Activated CD4-positive, alpha-beta T cell treated with anti-CD3 and anti-CD28 coated beads, Interleukin-2, amount 50 U/mL, for 24 hours (primary cell): ENCODE measurements at places on chromosomes 1 and 21.
A peak's percentile ranks its signal among the peaks of the same experiment; 100 is the strongest.

GRCh38 chr1:6827079-6827478 lies 41.8 kb downstream of the CAMTA1 start:
- DNase-seq = no peak

DNA sequence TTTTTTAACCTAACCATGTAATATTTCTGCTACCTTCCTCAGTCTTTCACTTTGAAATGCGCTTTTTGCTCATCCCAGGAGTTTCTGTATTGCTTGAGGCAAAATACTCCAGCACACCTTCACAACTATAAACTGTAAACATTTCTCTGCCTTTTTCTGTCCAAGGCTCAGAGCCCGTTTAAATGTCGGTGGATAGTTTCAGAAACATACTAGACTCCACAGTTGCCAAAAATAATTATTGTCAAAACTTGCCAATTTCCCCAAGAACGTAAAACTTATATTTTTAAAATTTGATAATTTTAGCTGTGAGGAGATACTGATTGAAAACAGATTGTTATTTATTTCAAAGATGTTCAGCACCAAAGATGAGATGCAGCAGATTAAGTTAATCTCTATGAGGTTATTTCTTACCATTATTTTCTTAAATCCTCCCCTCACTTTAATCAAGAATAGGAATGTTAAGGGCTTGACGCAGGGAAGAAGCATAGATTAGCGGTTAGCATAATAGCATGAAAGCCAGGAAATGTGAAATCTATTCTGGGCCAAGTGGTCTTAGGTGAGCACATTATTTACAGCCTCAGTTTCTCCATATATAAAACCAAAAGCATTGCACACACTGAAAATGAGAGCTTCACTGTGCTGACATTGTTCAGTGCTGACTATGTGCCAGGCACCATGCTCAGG lies 91.5 kb upstream of the ESRRG start:
- DNase-seq = no peak

DNA sequence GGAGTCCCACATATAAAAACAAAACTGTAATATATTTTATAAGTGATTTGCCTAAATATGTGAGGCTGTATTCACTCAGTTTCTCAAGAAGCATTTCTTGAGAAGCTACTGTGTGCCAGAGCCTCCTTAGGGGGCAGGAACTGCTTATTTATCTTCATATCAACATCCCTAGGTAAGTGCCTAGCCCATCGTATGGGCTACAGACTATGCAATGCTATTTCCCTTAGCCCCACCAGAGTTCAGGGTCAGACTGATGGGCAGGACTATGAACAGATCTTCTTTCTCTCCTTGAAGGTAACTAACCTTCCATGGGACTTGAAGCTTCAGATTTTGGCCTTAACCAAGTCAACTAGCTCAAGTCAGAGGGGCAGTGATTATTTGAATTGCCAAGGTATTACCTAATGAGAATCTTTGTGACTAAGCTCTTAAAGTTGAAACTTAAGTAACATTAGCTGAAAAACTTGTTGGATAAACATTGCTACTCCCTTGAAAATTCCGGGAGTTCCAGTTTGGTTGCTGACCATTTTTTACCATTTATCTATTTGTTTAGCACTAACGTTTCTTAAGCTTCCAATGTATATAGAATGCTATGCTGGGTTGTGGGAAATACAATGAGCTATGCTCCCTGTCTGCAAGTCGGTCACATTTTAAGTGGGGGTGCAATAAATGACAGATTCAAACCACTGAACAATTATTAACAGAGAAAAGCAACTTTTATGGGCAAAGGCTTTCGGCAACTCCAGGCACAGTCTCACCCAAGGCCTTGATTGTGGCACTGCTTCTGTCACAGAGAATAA lies 85.2 kb downstream of the GPR88 start:
- DNase-seq = no peak

DNA sequence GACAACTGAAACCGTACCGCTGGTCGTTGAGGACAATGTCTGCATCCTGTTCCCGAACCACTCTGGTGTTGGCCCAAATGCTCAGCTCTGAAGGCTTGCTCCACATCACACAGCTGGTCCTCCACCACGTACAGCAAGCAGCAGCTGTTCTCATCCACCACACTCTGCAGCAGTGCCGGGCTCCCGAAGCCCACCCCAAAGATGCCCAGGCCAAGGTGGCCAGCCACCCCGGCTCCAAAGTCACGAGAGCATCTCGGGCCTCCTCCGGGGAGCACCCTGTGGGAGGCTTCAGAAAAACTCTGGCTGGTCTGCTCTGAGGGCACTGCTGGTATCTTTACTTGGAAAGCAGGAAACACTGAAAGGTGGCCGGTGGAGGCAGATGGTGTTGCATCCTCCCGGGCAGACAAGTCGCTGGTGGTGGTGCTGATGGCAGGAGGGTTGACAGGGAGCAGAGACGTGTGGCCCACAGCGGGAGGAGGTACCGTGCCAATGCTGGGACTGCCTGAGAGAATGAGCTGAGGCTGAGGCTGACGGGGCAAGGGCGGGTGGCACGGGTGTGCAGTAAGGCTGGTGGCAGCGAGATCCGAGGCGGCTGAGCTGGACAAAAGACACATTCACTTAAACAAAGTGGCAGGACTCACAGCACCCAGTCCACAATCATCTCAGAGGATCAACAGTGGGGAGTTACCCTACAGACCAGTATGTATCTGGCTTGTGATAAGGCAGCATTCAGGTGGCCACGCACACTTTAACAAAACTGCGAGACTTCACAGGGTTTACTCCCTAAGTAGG lies 6.5 kb upstream of the CCDC27 start:
- DNase-seq = no peak

DNA sequence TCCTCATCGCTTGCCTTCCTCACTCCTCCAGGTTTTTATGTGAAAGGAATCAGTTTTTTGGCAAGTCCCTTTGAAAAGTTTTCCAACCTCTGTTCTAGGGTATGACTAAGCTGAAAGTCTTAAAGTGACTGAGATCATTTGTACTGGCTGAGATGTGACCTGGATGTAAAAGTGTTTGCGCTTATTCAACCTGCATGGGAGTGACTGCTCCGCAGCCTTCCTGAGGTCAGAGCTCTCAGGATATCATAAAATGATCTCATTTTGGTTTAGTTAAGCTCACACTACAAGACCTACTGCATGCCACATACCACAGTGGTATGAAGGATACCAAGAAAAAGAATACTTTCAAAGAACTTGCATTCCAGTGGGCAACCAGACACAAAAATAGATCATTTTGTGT lies 29.8 kb upstream of the TADA1 start:
- no peak for DNase-seq

- no peak for DNase-seq
Measured at GRCh38 chr1:110070671-110071242, at the start of gene ALX3. Gene ALX3 (minus strand): TSS chr1:110070672. CDS start chr1:110070612, 60 bp downstream.

- DNase-seq = no peak
Measured at GRCh38 chr1:154583773-154584172, 16.2 kb downstream of the CHRNB2 start.

DNA sequence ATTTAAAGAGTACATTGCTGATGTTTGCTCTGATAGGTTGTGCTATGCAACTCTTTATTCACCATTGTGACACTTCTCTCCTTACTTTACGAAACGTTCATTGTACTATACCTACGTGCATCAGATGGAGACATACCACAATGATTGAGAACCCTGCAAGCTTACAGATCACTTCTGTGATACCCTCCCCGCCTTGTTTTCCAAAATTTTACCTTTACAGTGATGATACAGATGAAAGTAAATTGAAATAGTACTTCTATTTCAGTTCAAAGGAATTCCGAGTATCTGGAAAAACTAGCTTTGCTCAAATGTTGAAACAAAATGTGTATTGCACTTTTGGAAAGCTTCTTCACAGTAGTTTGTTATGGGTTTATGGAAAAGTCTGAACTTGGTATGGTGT lies 3.3 kb downstream of the OR14K1 start:
- DNase-seq = no peak

GRCh38 chr21:34942911-34943310 lies 106.2 kb downstream of the RUNX1 start:
- DNase-seq = no peak

GRCh38 chr1:230905733-230906132 lies 37.4 kb upstream of the C1orf198 start:
- no peak for DNase-seq

DNA sequence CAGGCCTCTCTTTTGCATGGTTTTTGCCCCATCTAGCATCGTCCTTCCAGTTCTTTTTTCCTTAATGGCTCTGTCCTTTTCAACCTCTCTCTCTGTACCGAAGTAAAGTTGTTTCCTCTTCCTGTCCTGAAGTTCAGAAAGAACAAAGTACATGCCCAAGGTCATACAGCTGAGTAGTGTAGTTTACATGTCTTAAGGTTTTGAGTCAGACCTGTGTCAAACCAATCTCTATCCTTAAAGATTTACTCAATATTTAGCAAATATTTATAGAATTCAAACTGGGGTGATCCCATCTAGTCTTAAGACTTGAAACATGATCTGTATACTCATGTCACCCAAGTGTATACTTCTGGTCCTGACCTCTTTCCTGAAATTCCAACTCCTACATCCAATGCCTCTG lies 118.7 kb upstream of the SGIP1 start:
- DNase-seq = no peak

DNA sequence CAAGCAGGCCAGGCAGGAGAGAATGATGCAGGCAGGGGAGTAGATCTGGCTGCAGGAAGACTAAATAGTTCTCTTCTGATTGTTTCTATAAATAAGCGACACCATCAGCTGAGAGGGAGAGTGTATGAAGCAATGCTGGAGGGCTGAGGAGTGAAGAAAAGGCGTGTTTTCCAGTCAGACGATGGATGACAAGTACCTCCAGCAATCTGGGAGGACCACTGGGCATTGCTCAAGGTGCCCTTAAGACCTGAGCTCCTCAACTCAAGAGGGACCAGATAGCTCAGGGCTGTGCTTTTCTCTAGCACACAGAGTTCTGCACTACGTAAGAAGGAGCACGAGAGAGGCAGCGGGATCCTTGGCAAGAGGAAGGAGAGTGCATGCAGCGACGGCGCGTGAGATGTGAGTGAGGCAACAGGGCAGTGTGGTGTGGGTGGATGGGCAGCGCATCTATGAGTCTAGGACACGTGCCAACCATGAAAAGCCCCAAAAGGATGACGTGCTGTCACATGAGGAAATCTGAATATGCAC lies 36.0 kb downstream of the PABPC4 start:
- DNase-seq = no peak

DNA sequence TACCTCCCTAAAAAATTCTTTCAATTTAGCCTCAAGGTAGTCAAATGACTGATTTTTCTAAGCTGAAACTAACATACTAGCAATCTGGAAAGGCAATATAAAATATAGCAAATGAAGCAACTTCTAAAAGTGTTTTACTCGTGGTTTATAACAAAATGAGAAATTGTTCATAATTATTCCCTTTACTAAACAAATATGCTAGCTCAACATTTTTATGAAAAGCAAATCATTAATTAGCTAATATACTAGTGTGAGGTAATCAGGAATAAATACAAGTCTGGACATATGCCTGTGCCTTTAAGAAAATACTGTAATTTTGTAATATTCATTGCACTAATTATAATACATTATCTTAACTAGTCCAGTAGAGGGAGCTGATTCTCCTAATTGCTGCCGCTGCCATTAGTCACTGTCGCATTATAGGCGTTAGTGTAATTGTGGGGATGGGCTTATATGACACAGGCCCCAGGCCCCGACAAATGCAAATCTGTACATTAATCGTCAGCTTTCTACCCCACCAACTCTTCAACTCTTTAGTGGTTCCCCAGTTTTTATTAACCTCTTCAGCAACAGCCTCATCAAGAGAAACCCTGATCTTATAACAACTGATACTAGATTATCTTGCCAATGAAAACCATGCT lies 160.9 kb downstream of the GABPA start:
- DNase-seq = peak; percentile 7

- DNase-seq = no peak
Measured at GRCh38 chr1:25568090-25568833, 24.9 kb downstream of the LDLRAP1 start.

DNA sequence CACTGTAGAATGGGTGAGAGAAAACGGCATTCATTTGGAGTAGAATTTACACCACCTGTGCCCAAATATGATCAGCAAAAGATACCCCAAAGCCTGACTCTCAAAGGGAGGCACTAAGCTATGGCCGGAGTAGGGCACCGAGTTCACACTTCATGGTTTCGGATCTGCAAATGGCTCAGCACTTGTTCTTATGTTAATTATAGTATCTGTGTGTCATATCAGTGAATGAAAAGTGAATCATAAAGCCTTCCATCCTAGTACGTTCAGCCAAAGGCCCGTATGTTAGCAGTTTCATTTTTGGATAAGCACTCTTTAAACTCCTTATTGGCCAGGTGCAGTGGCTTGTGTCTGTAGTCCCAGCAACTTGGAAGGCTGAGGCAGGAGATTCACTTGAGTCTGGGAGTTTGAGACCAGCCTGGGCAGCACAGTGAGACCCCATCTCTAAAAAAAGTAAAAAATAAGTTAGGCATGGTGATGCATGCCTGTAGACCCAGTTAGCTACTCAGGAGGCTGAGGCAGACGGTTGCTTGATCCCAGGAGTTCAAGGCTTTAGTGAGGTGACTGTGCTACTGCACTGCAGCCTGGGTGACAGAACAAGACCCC lies 4.9 kb upstream of the CORT start:
- no peak for DNase-seq

GRCh38 chr1:17023573-17023972 lies 11.8 kb upstream of the ATP13A2 start:
- no peak for DNase-seq

DNA sequence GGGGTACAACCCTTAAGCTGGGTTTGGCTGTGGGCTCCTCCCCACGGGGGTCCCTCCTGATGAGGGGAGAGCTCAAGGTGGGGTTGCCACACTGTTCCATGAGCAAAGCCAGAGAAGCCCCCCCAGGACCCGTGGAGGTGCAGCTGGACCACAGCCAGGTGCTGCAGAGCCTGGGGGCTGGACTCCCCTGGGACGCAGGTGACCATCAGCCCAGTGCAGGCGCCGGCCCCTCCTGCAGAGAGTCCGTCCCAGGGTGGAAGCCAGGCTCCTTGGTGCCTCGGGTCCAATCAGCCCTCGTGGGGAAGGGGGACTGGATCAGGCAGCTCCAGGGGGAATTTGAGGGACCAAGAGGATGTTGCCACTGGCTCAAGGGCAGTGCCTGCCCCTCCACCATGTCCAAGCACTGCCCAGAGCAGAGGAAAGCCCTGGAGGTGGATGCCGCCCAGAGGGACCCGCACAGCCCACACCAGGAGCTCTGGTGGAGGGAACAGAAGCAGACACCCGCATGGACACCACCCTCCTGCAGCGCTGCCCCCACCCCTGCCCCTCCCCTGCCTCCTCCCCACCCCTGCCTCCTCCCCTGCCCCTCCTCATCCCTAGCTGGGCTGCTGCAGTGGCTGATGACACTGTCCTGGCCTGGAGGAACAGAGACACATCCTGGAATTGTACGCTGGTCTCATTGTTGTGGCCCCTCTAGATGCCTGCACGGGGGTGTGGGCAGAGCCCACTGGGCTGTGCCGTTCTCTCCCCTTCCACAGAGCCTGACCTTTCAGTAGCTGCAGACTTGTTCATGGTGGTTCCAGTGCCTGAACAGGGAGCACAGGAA lies 30.8 kb upstream of the COL18A1 start:
- no peak for DNase-seq

- DNase-seq = no peak
Measured at GRCh38 chr1:160177667-160178066, 12.7 kb upstream of the CASQ1 start.

DNA sequence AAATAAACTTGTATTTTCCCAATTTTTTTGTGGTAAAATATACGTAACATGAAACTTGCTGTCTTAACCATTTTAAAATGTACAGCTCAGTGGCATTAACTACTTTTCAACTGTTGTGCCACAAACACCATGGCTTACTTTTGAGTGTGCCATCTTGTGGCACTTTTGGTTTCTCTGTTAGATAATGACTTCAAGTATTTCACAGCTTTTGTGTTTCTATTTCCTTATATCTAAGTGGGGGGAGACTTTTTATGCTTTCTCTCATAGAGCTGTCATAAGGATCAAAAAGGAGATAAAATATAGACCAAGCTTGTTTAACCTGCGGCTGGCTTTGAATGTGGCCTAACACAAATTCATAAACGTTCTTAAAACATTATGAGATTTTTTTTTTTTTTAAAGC lies 44.3 kb downstream of the CDC14A start:
- no peak for DNase-seq
